ENCODE measurements at places on chromosomes 6 and 20.
A peak's percentile ranks its signal among the peaks of the same experiment; 100 is the strongest.

DNA sequence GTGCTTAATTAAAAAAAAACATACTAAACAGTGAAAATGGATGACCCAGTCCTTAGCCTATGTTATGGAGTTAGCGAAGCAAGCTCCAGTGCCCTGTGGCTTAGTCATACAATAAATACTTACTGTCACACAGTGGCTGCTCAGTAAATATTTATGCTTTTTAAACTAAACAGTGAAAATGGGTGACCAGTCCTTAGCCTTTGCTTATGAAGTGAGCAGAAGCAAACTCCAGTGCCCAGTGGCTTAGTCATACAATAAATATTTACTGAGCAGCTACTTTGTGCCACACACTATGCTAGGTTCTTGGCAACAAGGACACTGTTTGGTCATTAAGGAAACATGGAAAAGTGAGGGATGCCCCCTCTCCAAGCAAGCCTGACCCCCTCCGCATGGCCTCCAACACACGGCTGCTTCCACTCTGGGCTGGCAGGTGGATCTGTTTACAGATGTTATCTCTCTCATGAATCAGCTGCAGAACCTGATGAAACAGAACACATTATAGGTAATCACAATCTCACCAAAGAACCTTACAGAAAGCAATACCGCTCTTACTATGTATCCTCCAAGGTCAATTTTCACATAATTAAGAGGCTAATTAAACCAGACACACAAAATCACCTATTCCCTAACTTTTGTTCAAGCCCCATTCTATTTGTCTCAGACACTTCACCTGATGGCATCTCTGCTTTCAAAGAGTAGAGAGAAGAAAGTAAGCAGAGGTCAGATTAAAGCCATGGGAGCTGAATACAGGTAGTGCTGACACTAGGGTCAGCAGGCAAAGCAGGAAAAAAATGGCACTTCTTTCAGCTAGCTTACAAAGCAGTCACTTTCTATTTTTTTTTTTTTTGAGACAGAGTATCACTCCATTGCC lies 27.3 kb downstream of the CDK5RAP1 start:
- no peak for DNase-seq

DNA sequence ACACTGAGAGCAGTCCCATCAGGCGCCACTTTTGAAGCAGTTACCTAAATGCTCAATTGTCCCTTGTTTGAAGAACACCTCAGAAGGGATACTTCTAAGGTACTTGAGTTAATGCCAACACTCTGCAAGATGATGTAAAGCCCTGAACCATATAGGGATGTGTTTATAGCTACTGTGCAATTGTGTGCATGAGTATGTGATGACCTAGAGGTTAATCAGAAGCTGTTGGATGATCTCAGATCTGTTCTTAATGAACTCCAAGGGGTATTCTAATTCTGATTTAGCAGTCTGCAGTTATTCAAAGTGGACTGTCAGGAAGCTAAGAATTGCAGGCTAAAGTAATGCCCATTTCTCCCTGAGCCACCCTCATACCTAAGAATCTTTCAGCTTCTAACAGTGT lies 158.3 kb downstream of the TMEM242 start:
- DNase-seq, result no peak

DNA sequence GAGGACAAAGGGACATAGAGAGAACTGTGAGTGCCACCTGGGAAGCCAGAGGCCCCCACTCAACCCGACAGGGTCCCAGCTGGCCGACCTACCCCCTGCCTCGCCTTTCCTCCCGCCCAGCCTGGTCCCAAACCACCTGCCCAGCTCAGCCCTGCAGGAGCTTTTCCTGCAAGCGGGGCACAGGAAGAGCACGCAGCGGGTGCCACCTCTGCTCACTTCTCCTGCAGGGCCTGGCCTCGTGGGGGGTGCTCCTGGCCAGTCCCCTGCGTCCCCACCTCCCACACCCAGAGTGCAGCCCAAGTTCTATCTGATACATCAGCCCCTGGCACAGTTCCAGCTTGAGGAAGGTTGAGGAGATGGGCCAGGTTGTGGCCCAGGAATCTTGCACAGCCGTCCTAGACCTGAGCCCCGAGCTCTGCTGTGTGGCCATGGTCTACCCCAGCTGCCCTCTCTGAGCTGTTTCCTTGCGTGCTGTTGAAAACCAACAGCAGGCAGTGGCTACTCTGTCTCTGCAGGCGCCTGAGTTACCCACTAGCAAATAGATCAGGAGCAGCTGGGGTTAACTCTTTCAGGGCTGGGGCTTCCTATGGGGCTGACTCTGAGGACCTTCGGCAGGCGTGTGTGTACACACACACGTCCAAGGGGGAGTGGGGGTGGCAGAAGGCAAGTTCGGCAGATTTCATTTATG lies 1.7 kb downstream of the NECAB3 start:
- DNase-seq, result no peak

GRCh38 chr20:24657878-24658620 lies 188.6 kb downstream of the SYNDIG1 start:
- no peak for DNase-seq

DNA sequence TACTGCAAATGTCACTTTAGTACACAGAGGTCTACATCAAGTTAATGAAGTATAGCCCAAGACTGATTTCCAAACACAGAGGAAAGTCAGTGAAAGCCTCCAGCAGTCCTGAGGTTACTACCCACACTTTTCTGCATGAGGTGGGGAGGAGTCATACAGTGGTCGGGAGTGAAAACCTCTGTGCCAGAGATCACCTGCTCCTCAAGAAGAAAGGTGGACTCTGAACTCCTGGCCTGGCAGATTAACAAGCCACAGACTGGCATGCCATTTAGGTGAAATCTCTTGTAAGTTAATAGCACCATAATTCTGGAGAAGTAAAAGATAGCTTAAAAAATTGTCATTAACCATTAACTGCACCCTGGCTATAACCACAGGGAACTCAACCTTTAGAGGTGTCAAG lies 125.0 kb upstream of the LAMP5 start:
- DNase-seq, result no peak

DNA sequence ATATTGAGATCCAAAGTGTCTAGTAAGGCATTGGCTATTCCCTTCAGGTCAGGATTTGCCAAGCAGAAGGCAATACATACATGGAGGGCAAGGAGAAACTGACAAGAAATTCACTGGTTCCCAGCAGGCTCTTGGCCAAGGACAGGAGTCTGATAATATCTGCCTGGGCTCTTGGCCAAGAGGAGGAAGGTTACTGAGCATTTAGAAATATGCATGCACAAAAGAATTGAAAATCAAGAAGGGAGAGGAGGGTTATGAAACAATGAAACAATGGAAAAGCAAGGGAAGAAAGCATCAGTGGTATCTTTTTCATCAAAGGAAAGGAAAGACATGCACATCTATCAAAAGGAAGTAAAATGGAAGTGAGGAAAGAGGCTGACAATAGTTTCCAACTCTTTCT lies 42.4 kb downstream of the ARHGAP18 start:
- no peak for DNase-seq

DNA sequence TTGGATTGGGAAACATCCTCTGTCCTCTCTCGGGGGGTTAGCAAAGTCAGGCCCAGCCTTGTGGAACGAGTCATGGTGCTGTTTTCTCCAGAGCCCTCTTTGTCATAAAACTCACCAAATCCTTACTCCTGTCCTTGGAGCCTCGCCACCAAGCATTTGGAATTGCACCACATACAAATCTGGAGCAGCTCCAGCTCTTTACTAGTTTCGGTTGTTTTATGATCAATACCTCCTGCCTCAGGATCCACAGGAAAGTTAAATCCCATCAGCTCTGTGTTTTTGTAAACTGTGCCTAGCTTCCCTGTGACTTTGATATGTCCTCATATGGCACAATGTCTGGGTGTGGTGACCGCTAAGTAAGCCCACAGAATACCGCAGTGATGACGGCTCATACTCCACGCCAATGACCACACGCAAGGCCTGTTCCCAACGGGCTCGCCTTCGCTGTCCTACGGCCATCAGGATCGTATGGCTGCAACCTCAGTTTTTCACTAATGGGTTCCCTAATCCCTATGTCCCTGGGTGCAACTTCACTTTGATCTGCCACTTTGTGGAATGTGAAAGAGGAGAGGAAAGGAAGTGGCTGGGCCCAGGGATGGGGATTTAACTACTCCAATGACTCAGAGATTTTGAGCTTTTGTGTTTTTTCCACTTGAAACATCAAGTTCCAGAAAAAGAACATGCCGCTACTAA lies 111.3 kb upstream of the FOXQ1 start:
- no peak for DNase-seq

- DNase-seq, result no peak
These were observed 682.1 kb upstream of the ADGRB3 start for GRCh38 chr6:67952948-67953347.

DNA sequence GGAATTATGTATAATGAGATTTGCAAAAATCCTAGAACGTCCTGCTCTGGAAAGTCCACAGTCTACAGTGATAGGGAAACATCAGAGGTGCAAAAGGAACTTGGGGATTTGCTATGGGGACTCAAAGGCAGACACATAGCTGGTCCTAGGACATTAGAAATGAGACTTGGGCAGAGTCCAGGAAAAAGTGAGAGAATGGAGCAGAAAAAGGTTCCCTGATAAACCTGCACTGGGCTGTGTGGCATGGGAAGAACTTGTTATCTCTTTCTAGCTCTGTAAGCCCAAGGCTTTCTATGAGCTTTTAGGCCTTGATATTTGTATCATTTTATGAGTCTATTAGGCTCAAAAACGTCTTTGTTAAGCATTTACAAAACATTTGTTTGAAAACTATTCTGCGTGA lies 15.2 kb downstream of the PRND start:
- no peak for DNase-seq

DNA sequence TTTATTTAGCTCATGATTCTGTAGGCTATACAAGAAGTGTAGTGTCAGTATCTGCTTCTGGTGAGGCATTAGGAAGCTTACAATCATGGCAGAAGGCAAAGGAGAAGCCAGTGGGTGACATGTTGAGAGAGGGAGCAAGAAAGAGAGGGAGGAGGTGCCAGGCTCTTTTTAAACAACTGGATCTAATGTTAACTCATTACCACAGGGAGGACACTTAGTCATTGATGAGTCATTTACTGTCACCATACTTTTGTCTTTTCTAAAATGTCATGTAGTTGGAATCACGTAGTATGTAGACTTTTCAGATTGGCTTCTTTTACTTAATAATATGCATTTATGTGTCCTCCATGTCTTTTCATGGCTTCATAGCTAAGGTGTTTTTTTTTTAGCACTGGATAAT lies 58.1 kb downstream of the NUS1 start:
- DNase-seq, result peak; percentile 5

DNA sequence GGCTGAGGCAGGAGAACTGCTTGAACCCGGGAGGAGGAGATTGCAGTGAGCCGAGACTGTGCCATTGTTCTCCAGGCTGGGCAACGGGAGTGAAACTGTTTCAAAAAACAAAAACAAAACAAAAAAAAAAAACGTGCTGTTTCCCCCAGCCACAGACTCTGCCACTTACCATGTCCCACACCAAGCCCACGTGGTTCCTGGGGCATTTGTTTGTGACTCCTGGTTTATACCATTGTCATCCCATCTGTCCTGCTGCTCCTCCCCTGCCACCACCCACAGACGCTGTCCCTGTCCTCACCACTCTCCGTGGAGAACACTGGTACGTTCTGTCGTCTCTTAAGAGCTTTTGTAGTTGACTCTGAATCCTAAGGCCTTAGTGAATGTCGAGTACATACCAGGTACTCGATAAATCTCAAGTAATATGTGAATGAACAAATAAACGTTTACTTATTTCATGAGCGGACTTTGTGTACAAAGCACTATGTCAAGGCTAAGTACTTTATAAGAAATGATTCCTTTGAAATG lies 48.0 kb upstream of the KIF13A start:
- no peak for DNase-seq

DNA sequence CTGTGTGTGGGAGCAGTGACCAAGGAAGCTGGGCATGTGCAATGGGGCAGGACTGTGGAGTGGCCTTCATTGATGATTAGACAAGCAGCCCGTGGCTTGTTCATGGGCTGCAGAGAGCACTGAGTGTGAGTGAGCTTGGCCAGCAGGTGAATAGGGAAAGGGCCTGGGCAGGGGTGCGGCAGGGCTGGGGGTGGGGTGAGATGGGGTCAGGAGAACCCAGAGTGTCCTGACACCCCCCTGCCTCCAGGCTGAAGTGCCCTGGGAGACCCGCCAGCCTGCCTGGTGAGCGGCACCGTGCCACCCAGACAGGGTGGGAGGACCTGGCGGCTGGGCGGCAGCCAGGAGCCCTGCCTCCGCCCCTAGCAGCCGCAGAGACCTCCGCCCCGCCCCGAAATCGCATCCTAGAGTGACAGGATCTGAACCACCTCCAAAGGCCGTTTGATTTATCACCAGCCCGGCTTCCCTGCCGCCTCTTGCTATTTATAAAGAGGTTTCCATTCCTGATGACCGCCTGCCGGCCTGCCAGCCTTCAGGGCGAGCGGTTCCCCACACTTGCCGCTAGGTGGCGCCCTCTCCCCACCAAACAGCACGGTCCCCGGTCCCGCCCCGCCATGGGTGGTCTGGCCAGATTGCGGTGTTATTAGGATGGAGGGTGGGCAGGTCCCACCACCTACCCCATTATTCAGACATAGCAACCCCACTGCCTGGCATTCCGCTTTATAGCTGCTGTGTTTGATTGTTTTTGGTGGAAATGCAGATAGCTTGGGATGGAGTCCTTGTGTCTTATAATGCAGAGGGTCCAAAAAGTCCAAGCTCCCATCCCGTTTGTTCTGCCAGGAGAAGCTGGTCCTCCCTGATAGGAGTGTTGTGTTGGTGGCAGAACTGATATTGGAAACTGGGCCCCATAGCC lies 3.5 kb downstream of the MYLK2 start:
- DNase-seq, result peak; percentile 72

DNA sequence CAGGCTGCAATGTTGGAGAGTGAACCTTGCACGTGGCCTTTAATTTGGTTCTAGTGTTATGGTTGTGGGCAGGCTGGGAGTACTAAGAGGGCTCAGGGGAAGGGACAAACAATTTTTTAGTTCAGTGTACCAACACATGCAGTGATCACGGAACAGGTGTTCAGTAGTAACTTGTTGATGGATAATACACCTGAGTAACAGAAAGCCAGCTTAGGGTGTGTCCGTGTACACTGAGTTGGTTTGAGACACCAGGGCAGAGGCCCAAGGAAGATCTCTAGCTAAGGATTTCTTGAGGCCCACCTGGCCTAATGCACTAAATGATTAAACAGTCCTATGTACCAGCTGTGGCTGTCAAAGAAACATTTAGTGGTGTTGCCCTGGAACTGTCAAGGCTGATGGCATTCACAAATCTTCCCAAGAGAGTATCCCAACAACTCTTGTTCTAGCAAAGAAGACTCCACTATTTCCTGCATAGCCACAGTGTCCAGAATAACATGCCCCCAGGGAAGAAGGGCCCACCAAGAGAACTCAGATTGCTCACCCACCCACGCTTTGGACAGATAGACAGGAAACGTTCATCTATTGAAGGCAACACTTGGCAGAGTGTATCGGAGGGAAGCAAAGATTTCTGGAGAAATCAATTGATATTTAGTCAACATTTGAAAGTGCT lies 60.0 kb downstream of the CD83 start:
- DNase-seq, result no peak

DNA sequence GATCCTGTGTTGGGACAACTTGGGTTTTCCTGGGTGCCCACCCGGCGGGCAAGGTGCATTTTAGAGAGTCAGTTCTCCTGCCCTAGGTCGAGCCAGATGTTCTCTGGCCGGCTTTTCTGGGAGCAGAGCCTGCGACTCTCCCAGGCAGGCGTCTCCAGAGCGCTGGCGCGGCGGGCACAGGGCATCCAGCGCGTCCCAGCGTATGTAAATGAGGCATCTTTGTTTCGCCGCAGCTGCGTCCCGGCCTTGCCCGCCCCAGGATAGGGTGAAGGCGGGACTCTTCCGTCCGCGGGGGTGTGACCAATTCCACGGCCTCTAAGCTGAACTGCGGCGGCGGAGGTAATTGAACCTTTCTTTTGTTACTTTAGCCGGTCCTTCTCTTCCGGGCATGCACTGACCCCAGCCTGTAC lies 9.1 kb downstream of the GRIK2 start:
- no peak for DNase-seq

GRCh38 chr20:24118441-24119175 lies 130.0 kb upstream of the GGTLC1 start:
- DNase-seq, result no peak

All from activated CD4-positive, alpha-beta T cell treated with anti-CD3 and anti-CD28 coated beads, Interleukin-10, Interleukin-2, amounts not matched to agents 100 ng/mL and 50 ng/mL, durations not matched to agents 16 hours and 8 hours (primary cell).